NCI-H1105 (cell line): ENCODE measurements at places on chromosomes 4 and X.
A peak's percentile ranks its signal among the peaks of the same experiment; 100 is the strongest.

DNA sequence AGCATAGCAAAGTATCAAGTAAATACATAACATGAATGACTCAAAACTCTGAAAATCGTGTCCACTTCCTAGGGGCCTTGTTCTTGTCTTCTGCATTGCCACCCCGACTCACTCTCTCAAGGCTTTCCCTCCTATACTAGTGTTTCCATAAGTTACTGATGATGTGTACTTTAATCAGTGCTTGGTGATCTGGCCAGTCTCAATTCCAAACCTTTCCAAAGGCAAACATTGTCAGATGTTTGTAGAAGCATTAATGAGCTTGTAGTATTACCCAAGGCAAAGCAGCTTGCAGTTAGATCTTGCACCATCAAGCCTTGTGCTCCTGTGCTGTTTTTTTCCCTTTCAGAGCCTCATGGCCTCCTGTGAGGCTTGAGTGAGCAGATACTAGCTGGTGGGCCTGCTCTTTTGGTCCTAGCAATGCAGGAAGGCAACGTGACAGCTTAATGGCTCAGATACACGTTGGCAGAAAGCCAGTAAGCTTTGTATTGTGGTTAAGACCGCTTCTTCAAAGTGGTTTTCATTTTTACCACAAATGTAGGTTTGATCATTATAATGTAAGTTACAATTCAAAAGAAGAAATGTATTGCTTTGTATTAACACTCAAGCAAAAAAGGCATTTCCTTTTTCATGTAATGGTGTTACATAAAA lies 51.8 kb downstream of the RBPJ start:
- peak; percentile 10 for DNase-seq

- no peak for DNase-seq
Observed at GRCh38 chr4:68077737-68078136, 51.9 kb downstream of the TMPRSS11F start.

DNA sequence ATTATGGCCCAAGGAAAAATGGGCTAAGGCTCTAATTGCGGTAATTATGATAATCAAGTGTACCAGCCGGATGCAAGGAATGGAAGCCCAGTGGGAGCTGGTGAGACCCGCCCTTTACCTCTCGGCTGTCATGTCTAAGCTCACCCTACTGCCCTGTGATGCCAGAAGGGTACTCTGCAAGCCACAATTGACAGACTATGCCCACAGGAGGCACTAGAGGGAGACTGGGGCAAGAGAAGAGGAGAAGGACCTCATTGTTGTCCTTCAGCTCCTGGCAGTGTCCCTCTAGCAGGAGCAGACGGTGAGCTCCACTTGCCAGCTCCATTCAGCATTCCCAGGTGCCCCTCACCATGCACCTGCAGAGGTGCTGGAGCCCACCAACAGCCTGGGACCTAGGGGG lies 141.8 kb downstream of the SMIM20 start:
- no peak for DNase-seq

GRCh38 chr4:121764702-121765367 lies at the start of gene SMIM43:
SMIM43 (minus strand) TSS chr4:121765164; CDS start chr4:121765105, 59 bp downstream.
- DNase-seq = no peak

DNA sequence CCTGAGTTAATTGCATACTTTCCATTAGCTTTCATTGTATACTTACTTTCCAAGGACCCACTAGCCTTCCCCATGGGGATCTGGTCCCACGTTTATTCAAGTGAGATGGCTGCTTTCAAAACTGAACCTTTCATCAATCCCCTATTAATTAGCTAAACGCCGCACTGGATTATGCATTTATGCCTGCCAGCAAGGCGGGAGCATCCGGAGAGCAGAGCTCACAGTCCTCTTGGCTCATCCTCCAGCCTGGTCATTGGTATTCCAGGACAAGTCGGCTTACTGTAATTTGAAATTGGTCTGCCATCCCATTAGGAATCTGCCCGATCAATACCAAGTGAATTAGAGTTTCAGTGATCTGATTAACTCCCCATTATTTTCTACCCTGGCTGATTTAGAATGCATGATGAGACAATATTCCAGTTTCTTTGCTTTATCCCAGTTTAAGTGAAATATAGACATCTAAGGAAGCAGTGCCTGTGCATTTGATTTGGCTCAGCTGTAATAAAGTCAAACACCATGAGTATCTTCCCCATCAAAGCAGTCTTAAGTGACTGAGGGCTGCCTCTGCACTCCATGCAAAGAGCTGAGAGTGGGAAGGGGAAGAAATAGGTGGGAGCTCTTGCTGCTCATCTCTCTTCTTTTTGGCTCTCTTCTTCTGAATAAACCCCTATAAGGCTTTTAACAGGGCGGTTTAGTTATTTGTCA lies 411.4 kb downstream of the GPAT3 start:
- no peak for DNase-seq

- no peak for DNase-seq
Observed at GRCh38 chrX:39112143-39112542, 310.9 kb downstream of the MID1IP1 start.

DNA sequence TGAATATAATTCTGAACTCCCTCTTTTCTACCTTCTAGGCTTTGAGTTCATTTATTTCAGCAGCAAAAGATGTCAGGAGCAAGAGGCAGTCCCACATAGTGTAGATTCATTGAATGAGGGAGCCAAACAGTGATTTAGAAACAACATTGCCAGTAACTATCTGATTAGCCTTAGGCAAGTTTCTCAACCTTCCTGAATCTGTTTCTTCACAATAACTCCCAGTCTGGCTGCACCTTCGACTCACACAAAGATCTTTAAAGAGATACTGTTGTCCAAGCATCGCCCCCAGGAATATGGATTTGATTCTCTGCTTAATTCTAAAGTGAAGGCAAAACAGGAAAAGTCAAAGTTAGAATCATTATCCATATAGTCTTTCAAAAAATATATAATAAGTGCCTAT lies 1026.2 kb downstream of the DMD start:
- DNase-seq = no peak

DNA sequence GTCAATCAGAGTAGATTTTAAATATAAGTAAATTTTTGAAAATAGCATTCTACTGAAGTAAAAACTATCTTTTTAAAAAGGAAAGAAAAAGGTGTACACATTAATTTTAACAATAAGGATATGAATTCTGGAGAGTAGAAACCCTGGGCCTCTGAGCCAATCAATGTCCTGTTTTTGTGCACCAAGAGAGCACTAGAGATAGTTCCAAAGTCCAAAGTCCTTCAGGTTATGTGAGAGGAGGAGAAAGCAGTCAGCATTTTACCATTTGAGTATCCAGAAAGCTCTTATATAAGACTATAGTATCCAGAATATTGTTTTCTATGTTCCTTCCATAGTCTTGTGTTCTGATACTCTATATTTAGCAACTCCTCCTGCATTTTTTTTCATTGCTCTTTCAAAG lies 3.3 kb upstream of the TCEAL8 start:
- DNase-seq = no peak

DNA sequence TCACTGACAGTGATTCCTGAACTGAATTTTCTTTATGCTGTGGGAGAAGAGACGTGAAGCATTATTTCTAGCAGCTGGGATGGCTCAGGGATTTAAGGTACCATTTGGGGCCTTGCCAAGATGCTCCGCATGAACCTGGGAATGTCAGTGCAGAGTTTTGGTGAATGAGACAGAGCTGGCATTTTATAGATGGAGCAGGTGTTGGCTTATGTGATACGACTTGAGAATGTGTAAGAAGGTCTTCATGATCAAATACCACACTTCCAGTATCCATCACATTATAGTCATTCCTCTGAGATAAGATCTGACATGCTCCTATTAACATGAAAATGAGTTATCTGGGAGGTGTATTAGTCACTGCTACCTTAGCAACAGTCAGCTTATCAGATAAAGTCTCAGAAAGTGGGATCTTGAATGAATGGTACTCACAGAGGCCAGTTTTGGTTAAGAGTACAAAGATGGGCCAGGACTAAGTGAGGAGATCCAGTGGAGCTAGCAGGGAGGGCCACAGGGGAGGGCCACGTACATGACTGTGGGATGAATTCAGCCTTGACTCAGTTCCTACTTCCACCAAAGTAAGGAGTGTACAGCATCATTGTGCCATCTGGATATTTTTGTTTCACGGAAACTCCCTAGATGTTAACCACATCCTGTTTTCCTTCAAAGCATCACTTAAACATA lies 116.7 kb downstream of the SPCS3 start:
- DNase-seq = no peak

- peak; percentile 50 for DNase-seq
Observed at GRCh38 chr4:5998333-5998936, 19.8 kb downstream of the C4orf50 start.

DNA sequence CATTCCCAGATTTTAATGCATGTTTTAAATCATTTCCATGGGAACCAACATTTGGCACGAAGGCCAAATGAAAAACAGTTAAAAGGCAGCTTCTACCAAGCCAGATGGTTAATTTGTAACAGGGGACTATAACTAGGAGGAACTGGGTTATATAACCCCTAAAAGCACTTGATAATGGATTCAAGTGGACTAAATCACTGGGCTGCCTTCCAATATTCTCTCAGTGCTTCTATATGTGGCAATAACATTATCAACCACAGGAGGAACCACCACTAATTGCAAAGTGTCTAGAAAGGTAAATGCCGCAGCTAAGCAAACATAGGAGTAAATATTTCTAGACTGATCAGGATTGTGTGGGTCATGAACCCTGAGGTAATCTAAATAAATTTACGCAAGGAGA lies 391.5 kb downstream of the UBE2NL start:
- peak; percentile 91 for DNase-seq

DNA sequence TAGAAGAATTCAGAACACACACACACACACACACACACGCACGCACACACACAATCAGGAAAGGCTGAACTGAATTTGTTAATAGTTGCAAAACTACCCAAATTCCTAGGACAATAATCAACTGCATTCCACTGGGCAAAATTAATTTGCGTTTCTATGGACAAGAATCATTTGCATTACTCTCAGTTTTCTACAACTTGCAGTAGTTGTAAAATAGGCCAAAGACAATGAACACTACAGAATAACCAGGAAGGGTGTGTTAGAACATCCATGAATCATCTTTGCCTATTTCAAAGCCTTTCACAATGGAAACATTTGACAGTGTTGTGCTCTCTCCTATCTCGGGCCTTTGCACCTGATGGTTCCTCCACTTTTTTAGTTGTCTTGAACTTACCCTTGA lies 77.1 kb upstream of the IGFBP7 start:
- DNase-seq = no peak

DNA sequence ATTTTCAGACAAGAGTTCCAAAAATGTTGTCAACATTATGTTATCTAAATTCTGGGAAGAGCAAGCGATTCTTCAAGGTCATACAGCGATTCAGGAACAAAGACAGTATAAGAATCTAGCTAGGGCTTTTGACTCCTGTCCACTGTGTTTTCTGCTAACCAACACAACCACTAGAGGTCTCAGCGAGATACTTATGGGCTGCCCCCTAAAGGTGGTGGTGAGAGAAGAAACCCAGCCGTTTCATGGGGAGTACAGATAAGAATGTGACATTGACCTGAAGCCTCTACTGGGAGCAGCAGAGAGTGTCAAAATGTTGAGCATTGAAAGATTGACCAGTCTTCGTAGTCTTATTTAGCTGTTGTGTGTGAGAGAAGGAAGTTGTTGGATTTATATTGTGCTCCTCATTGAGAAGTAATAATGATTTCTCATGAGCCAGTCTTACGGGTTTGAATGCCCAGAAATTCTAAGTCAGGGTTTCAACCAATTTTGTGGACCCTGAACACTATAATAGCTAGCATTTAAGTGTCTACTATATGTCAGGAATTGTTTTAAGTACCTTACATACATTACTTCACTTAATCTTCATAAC lies 168.3 kb downstream of the SPRY1 start:
- DNase-seq = peak; percentile 28

DNA sequence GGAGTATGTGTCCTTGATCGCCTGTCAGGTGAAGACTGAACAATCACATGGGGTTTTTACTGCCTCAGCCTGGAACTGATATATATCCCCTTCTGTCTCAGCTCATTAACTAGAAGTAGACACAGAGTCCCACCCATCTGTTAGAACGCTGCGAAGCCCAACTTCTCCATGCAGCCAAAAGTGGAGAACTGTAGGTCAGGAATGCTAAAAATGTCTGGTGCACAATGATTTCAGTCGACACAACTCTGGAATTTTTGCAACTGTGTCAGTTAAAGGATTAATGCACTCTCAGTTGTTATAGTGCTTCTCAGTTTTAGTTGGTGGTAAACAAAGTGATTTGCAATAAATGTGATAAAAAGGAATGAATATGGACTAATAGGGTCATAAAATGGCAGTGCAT lies 287.2 kb downstream of the INPP4B start:
- DNase-seq = no peak

DNA sequence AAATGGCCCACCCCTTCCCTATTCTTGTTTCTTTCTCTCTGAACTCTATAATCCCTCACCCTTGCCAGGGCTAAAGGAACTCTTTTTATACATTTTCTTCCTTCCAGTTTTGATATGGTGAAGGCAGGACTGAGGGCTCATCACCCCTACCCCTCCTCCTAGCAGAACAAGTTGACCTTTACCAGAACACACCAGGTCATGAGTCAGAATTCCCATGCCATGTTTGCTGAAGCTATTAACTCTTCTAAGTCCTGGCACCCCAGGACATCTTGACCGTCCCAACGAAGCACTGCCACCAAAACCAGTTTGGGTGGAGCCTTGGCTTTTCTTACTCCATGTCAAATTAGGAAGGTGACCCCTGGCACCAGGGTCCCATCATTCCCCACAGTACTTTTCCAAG lies 57.5 kb upstream of the DYNLT3 start:
- no peak for DNase-seq
